ENCODE measurements at places on chromosomes 12 and 14.

- no peak for DNase-seq
Measured at GRCh38 chr12:103586791-103587370, at the start of gene STAB2. Gene STAB2 (plus strand): TSS chr12:103587273. CDS start chr12:103587477, 204 bp downstream.

- no peak for DNase-seq
Measured at GRCh38 chr12:26102953-26103352, 21.9 kb downstream of the BHLHE41 start.

- DNase-seq = no peak
Measured at GRCh38 chr14:68264260-68264569, 444.6 kb downstream of the RAD51B start.

- DNase-seq = no peak
Measured at GRCh38 chr12:68785358-68785757, 22.6 kb upstream of the MDM2 start.

- no peak for DNase-seq
Measured at GRCh38 chr12:104055686-104056388, 5.8 kb upstream of the GLT8D2 start.

DNA sequence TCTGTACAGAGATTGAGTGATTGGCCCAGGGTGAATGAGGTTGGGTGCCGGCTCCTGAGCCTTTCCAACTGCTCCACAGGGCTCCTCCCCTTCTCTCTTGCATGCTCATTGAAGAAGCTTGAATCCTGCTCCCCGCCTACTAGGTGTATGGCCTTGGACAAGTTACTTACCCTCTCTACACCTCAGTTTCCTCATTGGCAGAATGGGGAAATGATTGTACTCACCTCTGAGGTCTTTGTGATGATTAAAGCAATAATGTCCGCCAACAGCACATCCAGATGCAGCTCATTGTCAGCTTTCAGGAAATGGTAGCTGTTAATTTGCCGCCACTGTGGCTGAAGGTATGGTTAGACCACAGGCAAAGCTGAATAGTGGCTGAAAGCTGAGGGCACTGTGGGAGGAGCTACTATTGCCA lies 174.1 kb downstream of the CRADD start:
- peak; percentile 47 for DNase-seq

- no peak for DNase-seq
Measured at GRCh38 chr12:27756670-27757195, 23.3 kb upstream of the KLHL42 start.

GRCh38 chr12:25051656-25052195 lies 102.8 kb upstream of the BCAT1 start:
- peak; percentile 4 for DNase-seq

GRCh38 chr12:1853716-1854115 lies 33.4 kb downstream of the LRTM2 start:
- DNase-seq = no peak

GRCh38 chr12:3651585-3652424 lies 101.1 kb downstream of the CRACR2A start:
- no peak for DNase-seq

DNA sequence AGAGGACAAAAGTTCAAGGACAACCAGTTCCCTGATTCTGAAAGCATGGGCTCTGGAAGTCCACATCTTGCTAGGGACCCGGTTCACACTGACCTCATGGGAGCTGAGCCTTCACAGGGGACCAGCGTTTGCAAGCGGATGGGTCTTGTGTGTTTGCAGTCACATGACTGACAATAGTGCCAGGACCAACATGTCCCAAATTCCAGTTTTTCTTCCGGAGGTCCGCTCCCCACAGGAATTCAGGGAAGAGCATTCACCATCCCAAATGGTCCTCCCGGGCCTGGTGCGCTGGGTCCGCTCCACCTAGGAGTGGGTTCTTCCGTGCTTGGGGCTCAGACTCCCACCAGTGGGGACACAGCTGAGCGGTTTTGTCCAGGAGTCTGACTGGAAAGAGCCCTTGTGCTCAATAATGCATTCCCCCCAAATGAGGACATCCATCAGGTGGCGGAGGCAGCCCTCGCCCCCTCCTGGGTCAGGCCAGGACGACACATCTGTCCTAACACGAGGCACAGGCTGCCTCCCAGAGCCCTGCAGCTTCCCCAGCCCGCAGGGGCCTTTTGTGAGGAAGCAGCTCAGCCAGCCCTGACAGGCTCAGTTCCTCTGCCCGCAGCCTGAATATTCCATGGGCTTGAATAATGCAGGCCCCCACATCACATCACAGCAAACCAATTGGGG lies 91.8 kb upstream of the BCL11B start:
- no peak for DNase-seq

- DNase-seq = no peak
Measured at GRCh38 chr12:47165934-47166333, 86.2 kb upstream of the AMIGO2 start.

- DNase-seq = no peak
Measured at GRCh38 chr12:17878714-17879113, 211.3 kb downstream of the RERGL start.

DNA sequence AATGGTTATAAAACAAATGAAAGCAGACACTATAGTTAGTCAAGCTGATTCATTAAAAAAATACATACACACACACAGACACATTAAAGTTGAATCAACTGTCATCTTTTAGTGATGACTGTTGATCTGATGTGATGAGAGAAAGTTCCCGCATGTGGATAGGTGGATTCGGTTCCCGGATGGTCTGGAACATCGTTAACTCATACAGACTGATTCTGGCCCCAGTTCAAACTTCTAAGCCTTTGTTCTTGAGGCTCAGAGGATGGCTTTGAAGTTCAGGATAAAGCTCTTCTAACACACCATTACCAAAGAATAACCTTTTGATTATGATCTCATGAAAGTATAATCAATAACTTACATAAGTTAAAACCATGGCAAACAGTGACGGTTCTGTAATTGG lies 27.5 kb downstream of the WIF1 start:
- no peak for DNase-seq

DNA sequence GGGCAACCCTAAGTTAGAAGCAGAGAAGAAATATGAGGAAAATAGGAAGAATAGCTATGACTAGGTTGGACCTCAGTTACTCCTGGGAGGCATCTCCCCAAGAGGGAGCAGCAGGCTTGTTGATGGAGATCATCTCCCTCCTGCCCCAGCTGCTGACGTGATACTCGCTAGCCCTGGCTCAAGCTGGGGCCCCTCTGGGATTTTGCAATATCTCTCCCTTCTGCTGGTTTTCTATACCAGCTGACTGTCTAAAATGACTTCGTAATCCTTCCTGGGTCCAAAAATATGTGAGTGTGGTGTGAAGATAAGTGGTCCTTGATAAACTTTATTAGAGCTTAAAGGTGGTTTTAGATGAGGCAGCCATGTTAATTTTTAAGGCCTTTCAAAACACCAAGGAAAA lies 4.5 kb upstream of the HECTD4 start:
- no peak for DNase-seq

DNA sequence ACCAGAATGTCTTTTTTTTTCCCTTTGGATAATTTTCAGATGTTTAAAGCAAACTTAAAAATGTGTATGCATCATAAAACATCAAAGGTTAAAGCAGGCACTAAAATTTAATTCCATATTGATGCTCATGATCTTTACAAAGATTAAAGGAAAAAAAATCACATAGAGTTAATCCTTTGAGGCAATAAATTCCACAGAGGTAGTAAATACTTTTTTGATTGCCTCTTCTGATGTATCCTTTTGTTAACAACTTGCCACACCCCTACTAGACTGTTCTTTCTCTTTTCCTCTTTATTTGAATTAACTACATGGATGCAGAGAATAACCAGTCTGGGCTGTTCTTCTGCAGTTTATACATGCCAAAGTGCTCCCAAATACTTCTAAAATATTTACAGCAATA lies 45.2 kb upstream of the KCNJ8 start:
- no peak for DNase-seq

GRCh38 chr12:12723681-12724420 lies 6.7 kb downstream of the CDKN1B start:
- DNase-seq = peak; percentile 17

DNA sequence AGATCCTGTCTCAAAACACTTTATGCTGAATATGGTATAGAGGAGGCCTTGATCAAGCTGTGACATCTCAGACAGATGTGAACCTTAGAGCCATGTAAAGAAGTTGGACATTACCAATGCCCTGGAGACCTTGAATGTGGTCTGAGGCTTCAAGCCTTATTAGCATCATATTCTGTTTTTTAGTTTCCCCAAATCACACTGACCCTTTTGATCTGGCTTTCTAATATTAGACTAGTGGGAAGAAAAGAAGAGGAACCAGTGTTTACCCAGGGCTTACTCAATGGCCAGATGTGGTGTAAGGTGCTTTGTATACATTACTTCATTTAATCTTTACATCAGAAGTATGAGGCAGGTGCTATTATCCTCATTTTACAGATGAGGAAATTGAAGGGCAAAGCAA lies 10.6 kb upstream of the TBPL2 start:
- DNase-seq = no peak
